ENCODE measurements at places on chromosomes 5 and 9.

DNA sequence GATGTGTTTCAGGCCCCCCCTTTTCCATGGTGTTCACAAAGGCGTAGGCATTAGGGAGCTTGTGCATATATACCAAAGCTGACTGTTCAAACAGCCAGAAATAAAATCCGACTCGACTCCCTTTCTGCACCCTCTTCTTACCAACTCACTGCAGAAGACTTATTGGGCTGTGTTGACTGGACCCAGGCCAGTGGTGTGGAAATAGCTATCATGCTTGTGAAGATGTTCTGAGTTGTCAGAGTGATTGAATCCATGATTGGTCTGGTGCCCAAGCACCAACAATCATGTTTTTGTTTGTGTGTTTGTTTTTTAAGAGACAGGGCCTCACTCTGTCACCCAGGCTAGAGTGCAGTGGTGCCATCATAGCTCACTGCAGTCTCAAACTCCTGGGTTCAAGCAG, 21.6 kb downstream of the TJP2 start:
- no peak for DNase-seq

- no peak for DNase-seq
Observed at GRCh38 chr5:143506836-143507552, 103.5 kb upstream of the NR3C1 start.

GRCh38 chr5:42767491-42768105, 11.0 kb downstream of the CCDC152 start:
- no peak for DNase-seq

GRCh38 chr5:143030349-143030748, 260.2 kb downstream of the ARHGAP26 start:
- DNase-seq = no peak

- DNase-seq = no peak
Observed at GRCh38 chr9:14203356-14204056, 110.4 kb downstream of the NFIB start.
